SIG-M5 (cell line): ENCODE measurements at places on chromosomes 2 and 18.

DNA sequence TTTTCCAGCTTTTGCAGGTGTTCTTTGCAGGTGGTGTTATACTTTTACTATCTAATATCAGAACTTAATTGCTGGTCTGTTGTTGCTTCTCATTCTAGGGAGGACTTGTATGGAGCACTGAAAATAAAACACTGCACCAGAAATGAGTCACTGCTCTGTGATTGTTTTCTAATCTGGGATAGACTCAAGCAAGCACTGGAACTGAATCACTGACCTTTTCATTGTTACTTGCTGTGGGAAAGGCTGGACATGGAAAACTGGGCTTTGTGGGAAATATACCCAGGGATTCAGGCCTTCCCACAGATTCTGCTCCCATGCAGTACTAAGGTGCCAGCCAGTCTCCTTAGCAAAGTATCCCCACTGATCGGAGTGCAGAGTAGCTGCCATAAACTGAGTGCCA lies 470.0 kb upstream of the GCFC2 start:
- no peak for DNase-seq

DNA sequence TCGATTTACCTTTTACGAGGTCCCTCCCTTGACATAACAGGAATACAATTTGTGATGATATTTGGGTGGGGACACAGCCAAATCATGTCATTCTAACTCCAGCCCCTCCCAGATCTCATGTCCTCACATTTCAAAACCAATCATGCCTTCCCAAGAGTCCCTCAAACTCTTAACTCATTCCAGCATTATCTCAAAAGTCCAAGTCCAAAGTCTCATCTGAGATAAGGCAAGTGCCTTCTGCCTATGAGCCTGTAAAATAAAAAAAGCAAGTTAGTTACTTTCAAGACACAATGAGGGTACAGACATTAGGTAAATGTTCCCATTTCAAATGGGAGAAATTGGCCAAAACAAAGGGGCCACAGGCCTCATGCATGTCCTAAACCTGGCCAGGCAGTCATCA lies 381.1 kb downstream of the PIK3C3 start:
- no peak for DNase-seq

GRCh38 chr2:127528487-127528886 lies 2.2 kb upstream of the IWS1 start:
- no peak for DNase-seq

DNA sequence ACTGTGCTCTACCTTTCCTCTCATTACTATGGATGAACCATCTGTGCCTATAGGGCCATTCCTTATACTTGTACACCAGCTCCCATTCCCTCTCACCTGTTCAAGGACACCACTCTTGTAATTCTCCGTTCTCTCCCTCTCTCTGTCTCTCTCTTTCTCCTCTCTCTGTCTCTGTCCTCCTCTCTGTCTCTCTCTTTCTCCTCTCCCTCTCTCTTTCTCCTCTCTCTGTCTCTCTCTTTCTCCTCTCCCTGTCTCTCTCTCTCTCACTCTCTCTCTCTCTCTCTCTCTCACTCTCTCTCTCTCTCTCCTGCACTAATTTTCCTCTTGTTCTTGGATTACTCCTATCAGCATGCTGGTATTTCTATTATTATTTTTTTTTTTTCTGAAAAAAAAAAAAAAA lies 78.9 kb upstream of the RMDN2 start:
- DNase-seq = no peak

- no peak for DNase-seq
These were observed 99.0 kb upstream of the COPS8 start for GRCh38 chr2:236986524-236987330.

GRCh38 chr2:202339071-202339870 lies 36.9 kb upstream of the BMPR2 start:
- DNase-seq = no peak

- no peak for DNase-seq
These were observed 30.4 kb downstream of the LBH start for GRCh38 chr2:30261695-30262211.

GRCh38 chr2:172162225-172162733 lies 59.6 kb upstream of the DLX2 start:
- no peak for DNase-seq

GRCh38 chr2:221388891-221389290 lies 183.2 kb downstream of the EPHA4 start:
- no peak for DNase-seq

GRCh38 chr18:77160515-77160914 lies 27.9 kb upstream of the MBP start:
- DNase-seq = no peak

GRCh38 chr2:54704238-54704637 lies 19.2 kb upstream of the EML6 start:
- DNase-seq = no peak
